Stimulated activated CD4-positive, alpha-beta T cell treated with anti-CD3 and anti-CD28 coated beads, Interleukin-1b, Interleukin-23, amount 100 ng/mL, for 24 hours (primary cell): ENCODE measurements at places on chromosomes 7 and 10.

GRCh38 chr10:122421742-122422141 is 32.7 kb upstream of the ARMS2 start:
- DNase-seq: no peak

GRCh38 chr7:94375691-94376090 is 19.0 kb upstream of the COL1A2 start:
- no peak for DNase-seq

- DNase-seq: peak; percentile 25
Observed at GRCh38 chr10:31927884-31928548, 615 bp downstream of the ARHGAP12 start.

DNA sequence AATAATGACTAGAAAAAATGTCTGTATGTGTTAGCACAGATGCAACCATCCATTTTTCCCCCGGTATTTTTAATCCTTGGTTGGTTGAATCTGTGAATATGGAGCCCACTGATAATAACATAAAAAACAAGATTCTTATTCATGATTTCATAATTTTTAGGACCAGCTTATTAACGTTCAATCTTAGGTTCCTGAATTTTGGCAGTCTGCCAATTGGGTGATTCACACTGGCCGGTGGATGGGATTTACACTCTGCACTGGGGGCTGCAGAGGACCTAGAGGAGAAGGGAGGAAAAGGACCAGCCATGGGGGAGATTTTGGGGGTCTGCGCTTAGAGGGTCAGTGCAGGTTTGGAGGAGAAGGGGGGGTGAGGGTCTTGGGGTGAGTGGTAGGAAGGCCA is 327.9 kb downstream of the ACTR3B start:
- DNase-seq: no peak

GRCh38 chr7:92953657-92954056 is 117.3 kb upstream of the CDK6 start:
- DNase-seq: no peak

DNA sequence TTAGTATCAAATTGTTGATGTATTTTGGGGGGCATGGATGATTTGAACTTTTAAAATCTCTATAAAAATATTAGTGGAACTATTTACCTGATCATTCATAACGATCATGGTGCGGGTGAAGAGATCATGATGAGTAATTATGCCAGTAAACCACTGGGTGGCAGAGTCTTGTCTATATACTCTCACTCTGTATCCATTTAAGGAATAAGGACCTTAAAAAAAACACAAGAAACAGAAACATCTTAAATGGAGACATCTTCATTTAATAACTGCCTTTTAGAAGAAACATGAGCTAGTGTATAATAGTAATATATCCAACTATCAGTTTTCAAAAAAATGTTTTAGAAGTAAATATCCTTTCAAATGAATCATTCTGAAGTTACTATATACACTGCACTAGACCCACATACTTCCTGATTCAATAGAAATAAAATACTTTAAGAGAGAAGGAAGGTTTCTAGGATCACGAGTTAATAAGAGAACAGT is 84.0 kb downstream of the NRBF2 start:
- no peak for DNase-seq

DNA sequence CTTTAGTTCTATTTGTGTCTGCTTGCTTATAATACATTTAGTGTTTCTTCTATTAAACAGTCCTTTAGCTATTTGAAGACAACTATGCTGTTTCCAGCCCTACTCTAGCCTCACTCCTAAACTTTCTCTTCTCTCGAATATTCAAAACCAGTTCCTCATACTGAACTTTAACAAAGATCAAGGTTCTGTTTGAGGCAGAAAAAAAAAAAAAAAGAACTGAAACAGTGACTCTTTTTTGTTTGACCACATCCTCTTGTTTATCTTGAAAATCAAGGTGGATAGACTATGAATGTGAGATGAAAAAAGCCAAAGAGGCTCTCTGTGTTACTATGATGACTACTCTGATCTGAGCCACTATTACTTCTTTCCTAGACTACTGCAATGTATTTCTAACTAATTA is 154.3 kb downstream of the ZNF365 start:
- DNase-seq: no peak

DNA sequence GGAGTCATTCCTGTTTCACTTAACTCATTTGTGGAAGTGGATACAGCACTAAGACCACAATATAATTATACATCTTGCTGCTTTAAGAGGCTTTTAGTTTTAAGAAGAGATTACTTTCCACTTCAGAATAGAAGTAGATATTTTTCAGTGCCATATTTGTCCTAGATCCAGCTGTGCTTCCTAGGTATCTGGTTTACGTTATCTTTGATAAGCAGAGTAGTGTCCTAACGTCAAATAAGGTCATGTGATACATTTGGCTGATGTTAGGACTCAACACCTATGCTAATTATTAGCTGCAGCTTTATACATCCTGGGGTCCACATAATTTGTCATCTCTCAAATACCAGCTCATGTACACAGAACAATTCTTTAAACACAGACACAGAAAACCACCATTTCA is 196.2 kb upstream of the SMIM30 start:
- no peak for DNase-seq

GRCh38 chr10:99927721-99928280 is 81.9 kb downstream of the DNMBP start:
- DNase-seq: no peak

DNA sequence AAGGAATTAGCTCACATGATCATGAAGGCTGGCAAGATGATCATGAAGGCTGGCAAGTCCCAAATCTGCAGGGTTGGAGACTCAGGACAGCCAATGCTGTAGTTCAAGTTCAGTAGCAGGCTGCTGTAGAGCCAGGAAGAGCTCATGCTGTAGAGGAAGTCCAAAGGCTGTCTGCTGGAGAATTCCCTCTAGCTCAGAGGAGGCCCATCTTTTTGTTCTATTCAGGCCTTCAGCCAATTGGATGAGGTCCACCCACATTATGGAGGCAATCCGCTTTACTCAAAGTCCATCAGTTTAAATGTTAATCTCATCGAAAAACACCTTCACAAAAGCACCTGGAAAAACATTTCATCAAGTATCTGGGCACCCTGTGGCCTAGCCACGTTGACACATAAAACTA is 24.8 kb upstream of the FAM171A1 start:
- no peak for DNase-seq

DNA sequence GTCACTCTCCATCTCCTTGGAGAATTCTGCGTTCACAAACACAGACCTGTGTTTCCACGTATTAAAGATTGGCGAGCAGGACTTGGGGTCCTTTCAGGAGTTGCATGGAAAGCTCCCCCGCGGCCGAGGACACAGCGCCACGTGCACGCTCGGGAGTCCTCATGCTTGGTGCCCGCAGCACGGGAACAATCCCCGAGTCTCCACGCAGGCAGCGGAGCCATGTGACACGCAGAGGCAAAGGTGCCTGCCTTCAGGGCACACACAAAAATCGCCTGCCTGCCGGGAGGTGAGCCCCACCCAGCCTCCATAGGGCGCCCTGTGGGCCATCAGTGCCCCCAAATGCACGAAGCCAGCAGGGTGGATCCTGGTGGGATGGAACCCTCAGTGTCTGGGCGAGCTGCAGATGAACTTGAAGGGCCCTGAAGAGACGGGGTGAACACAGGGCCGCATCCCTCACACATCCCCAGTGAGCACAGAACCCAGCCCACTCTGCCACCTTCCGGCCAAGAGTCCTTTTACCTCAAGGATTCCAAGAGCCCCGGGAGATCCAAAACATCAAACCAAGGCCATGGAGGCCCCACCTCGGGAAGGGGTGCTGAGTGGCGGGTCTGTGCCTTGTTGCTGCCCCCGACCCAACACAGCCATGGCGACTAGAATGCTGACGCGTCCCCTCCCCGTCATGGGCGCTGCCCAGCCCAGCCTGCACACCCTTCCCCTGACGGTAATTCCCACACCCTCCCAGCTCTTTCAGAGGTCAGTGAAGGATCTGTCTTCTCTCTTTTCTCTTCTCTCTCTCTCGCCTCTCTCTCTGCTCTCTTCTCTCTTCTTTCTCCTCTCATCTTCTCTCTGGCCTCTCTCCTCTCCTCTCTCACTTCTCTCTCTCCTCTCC is 55.9 kb downstream of the CFAP46 start:
- no peak for DNase-seq

DNA sequence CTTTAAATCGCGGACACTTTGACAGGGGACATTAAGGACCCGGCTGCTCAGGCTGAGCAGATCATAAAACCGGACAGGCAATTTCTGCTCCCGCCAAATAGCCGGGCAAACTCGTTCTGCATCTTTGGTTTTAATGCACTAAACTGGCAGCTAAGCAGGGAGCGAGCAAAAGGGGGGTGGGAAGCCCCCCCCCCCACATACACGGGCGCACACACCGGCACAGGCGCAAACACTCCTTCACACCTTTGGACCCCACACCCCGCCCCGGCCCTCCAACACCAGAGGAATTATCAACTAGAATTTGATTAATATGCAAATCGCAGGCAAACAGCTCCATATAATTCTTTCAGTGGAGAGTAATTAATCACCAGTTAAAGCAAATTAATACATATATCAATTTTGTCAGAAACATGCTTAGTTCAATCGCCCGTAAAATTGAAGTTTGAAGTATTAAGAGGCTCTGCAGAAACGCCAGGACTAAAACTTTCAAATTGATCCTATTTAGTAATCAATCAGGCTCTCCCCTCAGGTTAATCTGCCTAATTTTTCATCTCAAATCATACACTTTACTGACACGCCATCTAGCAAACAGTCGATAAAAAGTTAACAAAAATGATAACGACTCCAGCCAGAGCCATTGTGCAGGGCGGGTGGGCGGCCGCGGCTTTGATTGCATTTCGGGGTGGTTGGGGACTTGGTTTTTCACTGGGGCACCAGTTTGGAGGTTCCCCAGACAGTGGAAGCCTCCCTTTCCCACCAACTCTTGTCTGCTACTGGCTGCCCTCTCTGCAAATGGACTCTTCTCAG is 9.9 kb downstream of the LBX1 start:
- DNase-seq: no peak

DNA sequence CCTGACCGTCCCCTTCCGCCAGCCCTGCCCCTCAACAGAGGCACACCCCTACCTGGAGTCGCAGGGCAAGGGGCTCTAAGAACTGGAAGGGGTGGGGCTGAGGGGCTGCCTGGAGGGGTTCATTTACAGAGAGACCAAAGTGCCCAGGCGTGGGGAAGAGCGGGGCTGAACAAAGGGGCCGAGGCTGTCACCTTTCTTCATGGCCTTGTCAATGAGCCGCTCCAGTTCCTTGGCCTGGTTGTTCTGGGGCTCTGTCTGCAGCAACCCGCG is 2.3 kb upstream of the CLDN15 start:
- no peak for DNase-seq

- DNase-seq: no peak
Observed at GRCh38 chr10:109960682-109961081, 37.4 kb upstream of the XPNPEP1 start.

- no peak for DNase-seq
Observed at GRCh38 chr7:40311307-40311706, 176.5 kb downstream of the SUGCT start.

GRCh38 chr10:72340510-72341261 is 14.0 kb downstream of the DNAJB12 start:
- no peak for DNase-seq

- DNase-seq: no peak
Observed at GRCh38 chr10:108709927-108710722, 1213.2 kb downstream of the XPNPEP1 start.

- no peak for DNase-seq
Observed at GRCh38 chr7:149093228-149093627, 2.7 kb upstream of the ZNF786 start.

DNA sequence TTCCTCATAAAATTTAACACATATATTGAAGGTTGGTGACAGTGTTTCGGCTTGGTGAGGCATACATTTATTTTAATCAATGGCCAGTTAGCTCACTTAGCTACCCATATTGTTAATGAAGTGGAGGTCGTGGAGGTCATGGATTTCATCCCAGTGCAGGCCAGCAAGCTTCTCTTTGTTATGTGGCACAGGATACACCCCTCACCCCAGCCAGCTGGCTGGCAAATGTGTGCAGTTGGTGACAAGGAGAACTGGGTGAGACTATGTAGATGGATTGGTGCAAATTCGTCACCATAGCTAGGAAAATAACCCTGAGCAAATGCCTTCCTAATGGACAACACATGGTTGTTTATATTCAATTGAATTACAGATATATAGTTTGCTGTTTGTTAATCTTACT is 50.5 kb upstream of the FOXP2 start:
- DNase-seq: no peak

GRCh38 chr10:101067356-101068083 is 5.7 kb downstream of the KAZALD1 start:
- DNase-seq: peak; percentile 69

DNA sequence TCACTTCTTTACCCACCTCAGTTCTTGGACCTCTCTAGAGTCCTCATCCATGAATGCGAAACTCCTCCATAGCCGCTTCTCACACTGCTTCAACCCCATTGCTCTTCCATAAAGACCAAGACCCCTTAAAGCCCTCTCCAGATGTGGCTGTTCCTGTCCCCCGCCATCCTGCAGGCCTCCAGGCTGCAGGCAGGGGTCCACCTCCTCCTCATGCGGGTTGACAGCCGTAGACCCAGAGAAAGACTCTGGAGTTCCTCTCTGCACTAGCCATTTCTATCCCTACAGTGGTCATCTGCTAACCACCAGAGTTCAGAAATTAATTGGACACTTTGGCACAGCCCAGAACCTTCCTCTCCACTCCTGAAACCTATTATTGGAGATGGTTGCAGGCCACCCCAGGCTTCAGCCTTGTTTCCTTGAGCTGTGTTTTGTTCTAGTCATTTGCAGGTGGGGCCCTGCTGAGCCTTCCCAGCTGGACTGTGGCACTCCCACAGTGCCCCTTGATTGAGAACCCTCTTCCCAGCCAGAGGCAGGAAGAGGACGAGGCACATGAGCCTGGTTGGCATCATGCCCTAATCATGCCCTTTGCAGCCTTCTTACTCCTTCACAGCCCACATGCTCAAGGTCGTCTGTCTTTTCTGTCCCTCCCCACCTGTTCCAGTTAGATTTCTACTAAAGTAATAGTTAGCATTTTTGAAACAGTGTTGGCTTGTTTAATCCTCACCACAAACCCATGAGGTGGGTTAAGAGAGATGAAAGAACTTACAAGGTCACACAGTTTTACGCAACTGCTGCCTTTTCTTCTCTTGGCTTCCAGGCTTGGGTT is 23.9 kb downstream of the CUL1 start:
- no peak for DNase-seq

DNA sequence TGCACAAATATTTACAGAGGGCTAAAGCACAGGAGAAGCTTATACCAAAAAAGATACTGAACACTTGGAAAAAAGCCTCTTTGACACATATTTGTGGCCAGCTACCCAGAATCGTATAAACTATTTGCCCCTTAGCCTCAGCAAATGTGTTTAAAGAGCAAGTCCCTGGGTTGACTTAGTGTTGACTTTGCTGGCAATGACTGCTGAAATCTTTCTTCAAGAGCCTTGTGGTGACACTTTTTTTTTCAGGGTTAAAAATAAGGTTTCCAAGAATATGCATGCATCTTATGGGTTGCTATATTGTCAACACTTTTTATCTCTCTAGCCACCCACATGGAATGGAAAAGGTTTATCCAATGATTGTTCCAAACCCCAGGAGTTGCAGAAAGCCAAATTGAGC is 14.9 kb upstream of the PLEKHS1 start:
- DNase-seq: no peak
